ENCODE measurements at places on chromosomes 3 and 15. TPM values are rescaled to one million over a fixed set of nuclear protein-coding genes. Genes with fewer than 3 reads are reported as not detected.
A peak's percentile ranks its signal among the peaks of the same experiment; 100 is the strongest.

DNA sequence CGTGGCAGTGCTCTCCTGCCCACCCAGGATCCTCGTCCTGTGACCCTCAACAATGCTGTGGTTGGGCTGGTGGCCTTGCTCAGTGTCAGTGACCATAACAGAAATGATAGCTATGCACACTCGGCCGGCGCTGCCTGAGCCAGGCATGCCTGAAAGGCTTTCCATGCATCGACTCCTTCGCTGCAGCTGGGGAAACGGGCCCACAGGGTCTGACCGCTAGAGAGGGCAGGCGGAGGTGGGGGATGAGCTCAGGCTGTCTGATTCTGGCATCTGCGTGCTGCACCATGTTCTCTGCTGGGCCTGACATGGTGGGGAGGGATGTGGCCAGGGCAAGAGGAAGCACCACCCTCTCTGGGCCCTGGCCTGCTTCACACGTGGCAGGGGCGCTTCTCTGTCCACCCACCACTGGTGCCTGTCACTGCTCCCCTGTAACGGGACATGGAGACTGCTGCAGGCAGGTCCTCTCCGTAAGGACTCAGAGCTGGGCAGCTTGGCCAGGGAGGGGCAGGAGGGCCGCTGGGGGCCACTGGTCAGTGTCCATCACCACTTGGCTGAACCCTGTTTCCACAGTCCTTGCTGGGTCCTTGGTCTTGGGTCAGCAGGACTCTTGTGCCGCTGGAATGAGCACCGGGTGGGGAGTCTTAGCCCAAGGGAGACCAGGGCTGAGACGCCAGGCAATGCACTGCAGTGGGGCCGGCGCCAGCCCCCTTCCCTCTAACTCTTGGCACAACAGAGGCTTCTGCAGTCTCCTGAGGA lies 64.1 kb upstream of the RPL32 start:
- no peak for DNase-seq

The TGM4 gene
- total RNA-seq, result not detected

DNA sequence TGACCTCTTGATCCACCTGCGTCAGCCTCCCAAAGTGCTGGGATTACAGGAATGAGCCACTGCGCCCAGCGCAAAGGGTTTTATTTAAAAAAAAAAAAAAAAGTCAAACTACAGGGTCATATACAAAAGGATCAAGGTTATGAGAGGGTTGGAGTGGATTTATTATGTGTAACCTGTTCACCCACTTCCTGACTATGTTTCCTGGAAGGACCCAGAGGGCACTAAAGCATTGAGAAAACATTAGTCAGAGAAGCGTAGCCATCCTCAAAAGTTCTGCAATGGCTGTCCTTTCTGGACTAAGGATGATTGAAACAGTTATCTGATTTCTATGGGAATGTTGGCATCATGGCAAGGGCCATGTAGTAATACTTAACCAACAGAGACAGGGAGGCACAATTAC lies 7.3 kb upstream of the SCAPER start:
- no peak for DNase-seq

DNA sequence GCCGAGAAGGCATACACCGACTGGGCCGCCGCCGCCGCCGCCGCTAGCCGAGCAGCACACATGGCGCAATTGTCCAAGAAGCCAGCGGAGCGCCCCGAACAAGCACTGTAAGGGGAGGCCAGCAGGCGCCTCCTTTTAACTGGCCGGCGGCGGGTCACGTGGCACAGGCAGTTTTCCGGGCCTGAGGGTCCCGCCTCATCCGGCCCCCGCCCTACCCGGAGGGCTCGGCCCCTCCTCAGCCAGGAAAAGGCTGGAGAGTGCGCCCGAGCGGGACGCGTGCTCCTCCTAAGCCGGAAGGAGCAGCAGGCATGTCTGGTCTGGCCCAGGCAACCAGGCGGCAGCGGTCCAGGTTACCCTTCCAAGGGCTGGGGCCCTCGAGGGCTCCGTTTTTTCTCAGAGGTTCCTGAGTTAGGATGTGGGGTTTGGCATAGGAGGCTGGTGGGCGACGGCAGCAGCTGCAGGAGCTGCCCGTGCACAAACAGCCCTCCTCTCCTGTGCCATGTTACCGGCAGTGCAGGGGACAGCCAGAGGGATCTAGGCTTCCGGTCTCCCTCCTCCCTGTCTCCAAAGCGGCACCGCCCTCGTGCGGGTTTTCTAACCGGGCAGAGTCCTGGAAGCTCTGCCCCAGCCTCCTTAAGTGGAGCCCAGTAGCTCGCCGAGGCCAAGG lies at the start of gene GPX1:
Gene GPX1 (minus strand): TSS at position 137 of the 667 bp plus-strand sequence. CDS start 75 bp downstream, at position 62.
- peak; percentile 92 for DNase-seq

DNA sequence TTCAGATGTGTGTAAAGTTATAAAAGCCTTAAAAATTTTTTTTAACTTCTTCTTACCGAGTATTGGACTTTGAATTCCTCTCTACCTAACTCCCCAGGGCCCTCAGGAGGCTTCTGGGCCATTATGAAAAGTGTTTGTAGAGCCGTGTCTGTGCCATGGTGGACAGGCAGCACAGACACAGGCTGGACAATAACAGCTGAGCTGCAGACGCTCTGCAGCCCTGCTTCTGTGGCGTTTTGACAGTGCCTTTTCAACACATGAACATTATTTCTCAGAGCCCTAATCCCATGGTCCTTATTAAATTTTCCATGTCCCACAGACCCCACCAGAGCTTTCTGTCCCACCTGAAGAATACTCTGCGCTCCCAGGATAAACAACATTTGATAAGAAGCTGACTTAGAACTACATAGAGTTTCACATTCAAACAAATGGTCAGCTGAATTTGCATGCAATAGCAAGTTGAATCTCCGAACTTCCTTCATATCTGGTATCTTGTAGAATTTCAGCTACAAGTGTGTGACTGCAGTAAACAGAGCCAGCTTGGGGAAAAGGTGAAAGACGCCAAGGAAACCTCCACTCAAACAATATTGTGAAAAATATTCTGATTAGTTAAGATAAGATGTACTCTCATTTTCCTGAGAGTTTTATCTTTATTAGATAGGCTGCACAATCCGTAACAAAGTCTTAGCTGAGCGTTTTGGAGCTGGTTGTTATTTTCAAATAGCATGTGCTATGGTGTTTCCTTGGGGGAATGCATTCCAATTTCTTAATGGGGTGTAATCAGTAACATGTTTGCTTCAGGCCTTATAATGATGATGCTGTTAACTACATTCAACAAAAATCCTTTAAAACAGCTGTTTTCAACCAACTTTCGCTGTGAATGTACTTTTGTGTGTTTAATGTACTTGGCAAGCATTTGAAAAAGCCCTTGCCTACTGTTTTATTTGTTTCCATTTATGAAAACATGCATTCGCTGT lies 378.2 kb downstream of the MECOM start:
- DNase-seq, result no peak

The GANC gene
- 18.0 TPM for total RNA-seq

The GLT8D1 gene
- 35.0 TPM for total RNA-seq

DNA sequence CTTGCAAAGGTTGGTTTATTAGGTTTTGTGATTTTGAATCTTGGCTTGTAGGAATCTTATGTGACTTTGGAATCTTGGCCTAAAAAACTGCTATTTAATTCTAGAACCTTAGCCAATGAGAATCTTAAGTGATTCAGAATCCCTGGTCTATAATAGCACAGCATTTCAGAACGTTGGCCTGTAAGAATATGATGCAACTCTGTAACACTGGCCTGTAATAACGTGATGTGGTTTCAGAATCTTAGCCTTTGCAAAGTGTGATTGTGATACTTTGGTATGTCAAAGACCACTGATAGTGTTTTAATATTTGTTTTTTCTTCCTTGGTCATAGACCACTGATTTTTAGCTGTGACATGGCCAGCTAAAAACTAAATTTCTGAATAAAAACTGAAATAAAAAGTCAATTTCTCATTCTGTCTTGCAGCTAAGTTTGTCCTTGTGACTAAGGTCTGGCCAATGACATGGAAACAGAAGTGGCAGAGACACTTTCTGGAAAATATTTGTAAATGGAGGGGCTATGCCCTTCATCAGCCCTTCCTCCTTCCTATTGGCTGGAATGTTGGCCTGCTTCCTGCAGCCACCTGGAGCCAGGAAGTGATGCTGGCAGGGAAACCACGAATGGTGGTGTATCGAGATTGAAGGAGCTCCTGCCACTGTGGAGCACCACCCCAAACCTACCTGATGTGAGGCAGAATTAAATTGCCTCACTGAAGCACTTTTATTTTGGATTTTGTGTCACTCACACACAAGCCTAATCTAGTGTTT lies 42.3 kb upstream of the CORO2B start:
- DNase-seq, result no peak

GRCh38 chr3:194785315-194785714 lies 99.6 kb downstream of the FAM43A start:
- no peak for DNase-seq

The PROK2 gene
- total RNA-seq, result 0.27 TPM

The DUOXA2 gene
- total RNA-seq, result not detected

- no peak for DNase-seq
Measured at GRCh38 chr15:79960502-79961212, 10.3 kb downstream of the BCL2A1 start.

- no peak for DNase-seq
Measured at GRCh38 chr3:13292375-13292774, 127.7 kb downstream of the NUP210 start.

The TMCC1 gene
- total RNA-seq, result 14.1 TPM

DNA sequence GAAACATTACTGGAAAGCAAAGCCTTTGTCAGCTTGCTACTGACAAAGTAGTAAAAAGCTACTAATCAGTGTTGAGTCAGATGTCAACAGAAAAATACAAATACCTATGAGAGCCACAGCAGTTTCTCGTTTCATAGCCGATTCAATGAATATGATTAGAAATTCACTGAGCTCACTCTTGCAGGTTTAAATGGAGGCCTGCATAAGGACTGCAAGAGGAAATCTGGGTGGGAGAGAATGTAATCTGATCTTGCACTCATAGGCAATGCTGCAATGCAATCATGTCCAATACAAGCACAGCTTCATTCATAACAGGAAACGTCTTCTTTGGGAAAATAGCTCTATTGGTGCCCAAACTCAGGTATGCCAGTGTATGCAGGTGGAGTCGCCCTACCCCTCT lies 608.8 kb downstream of the ROBO2 start:
- no peak for DNase-seq

The MB21D2 gene
- 3.1 TPM for total RNA-seq

- no peak for DNase-seq
Measured at GRCh38 chr3:45537616-45537969, 57.0 kb upstream of the LIMD1 start.

DNA sequence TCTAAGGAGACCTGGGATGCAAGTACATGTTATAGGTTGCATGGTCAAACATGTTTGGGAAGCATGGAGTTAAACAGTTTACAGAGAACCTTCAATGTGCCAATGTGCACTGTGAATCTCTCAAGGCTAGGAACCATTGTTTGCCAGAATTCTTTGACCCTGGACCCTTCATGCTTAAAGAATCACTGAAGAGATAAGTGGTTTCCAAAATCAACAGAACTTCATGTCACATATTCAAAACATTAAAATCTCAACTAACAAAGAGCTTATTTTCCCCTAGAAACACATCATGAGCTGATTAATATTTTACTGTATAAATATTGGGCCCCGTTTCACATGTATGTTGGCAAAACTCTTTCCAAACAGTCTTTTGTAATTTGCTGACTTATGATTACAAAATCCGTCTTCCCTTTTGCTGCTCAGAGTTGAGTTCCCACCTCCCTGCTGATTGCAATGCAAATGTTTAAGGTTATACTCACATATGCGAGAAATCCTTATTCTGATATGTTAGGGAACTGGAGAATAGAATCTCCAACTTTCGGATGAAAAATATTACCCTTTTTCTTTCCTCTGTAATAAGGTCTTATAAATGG lies 380.2 kb downstream of the DIPK2A start:
- DNase-seq, result no peak

DNA sequence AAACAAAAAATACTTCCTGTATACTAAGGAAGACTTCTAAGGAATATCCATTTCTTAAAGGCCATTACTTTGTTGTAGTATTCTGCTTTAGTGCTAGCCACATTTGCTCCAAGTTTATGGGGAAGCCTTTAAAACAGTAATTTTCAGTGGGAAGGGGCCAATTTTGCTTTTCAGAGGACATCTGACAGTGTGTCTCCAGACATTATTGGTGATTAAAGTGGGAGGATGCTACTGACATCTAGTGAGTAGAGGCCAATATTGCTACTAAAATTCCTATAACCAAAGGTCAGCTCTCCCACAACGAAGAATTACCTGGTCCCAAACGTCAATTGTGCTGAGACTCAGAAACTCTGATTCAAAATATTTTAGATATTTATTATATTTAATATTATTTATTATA lies 24.8 kb downstream of the SLC28A2 start:
- no peak for DNase-seq

The KBTBD12 gene
- not detected for total RNA-seq

DNA sequence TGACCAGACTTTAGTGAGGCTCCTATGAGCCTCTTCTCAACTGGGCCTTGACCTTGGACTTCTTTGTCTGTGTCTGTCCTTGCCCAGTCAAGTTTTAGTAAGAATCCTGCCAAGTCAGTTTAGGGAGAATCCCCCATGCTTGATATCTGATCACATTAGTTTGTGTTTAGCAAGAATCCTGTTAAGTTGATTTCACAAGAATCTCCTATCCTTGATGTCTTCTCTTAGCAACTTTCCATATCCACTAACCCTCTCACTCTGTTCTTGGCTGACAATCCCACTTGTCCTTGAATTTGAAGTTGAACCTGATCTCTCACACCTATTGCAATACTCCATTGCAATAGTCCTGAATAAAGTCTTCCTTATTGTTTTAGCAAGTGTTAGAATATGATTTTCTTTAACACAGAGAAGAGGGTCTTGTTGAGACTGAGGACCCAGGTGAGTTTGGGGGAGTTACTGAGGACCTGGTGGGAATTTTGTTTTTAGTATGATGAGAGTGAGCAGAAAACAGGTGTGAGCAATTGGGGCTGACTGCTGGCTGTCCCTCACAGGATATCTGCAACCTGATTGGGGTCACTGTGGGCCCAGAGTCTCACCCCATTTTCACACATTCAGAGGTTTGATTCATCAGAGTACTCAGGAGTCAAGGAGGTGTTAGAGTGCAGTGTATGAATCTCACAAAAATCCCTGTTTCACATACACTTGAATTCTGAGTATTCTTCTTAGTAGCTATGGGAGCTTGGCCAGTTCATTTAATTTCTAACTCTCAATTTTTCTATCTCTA lies 39.9 kb upstream of the TNFAIP8L3 start:
- DNase-seq, result no peak

The BCL2A1 gene
- 47.9 TPM for total RNA-seq

DNA sequence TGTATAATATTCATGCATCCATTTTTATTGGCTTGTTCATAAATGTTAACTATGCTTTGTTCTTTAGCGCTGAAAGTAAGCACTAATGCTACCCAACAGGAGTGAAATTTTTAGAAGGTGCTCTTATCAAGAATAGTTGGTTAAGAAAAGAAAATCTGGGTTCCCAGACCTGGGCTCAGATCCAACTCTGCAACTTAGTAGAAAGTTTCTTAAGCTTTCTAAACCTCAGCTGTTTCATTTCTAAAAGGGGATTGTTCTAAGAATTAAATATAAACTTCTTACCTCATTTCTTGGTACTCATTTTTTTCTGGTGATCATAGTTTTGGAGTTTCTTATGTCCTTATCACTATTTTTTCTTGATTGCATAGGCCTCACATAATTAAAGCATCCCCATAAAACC lies 12.1 kb downstream of the ARPP21 start:
- no peak for DNase-seq

- no peak for DNase-seq
Measured at GRCh38 chr15:91231703-91232102, 131.6 kb downstream of the SV2B start.

GRCh38 chr15:58758141-58758540 lies 8.6 kb upstream of the ADAM10 start:
- DNase-seq, result no peak

The CSK gene
- total RNA-seq, result 260 TPM

GRCh38 chr3:163139600-163139999 lies 1643.0 kb downstream of the OTOL1 start:
- no peak for DNase-seq

Measured in activated CD8-positive, alpha-beta T cell treated with anti-CD3 and anti-CD28 coated beads for 36 hours (primary cell).